Calu3 (cell line): ENCODE measurements at places on chromosomes 6 and 20. TPM values are rescaled to one million over a fixed set of nuclear protein-coding genes. Genes with fewer than 3 reads are reported as not detected.

GRCh38 chr6:46653439-46654195 lies 842 bp downstream of the SLC25A27 start:
- no peak for DNase-seq

GRCh38 chr6:35213824-35214756 lies at the start of gene SCUBE3:
Gene SCUBE3 (plus strand): TSS chr6:35213956. CDS start chr6:35214419, 463 bp downstream.
- peak; percentile 51 for DNase-seq

- DNase-seq = no peak
Observed at GRCh38 chr20:51424270-51425117, 118.0 kb downstream of the NFATC2 start.

- no peak for DNase-seq
Observed at GRCh38 chr6:148829415-148830101, 82.7 kb downstream of the UST start.

GRCh38 chr6:73565767-73566485 lies 45.1 kb upstream of the EEF1A1 start:
- no peak for DNase-seq

DNA sequence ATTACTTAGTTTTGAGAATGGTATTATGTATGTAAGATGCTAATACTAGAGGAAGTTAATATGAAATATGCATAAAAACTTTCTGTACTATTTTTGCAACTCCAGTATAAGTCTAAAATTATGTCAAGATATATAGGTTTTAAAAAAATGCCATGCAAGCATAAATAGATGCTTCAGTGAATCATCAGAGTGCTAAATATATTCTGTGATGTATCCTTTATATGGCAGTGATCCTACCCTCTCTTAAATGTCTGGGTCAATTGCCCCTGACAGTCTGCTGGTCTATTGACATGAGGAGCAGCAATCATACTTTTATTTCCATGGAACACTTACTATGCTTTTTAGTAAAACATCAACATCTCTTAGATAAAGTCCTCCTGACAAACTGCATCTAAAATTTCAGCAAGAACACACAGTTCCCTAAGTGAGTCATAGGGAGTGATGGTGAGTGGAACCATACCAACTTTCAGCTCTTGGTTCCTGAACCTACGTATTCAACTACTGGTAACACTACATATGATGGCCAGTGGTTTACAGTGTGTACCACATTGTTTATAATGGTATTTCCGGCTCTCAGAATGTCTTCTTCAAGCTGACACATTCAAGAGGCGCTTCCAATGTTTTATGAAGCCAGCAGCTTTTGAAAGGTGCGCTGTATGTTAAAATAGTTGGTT lies 928.7 kb upstream of the GJE1 start:
- DNase-seq = no peak

The GFRAL gene
- not detected in 2 replicates for total RNA-seq

DNA sequence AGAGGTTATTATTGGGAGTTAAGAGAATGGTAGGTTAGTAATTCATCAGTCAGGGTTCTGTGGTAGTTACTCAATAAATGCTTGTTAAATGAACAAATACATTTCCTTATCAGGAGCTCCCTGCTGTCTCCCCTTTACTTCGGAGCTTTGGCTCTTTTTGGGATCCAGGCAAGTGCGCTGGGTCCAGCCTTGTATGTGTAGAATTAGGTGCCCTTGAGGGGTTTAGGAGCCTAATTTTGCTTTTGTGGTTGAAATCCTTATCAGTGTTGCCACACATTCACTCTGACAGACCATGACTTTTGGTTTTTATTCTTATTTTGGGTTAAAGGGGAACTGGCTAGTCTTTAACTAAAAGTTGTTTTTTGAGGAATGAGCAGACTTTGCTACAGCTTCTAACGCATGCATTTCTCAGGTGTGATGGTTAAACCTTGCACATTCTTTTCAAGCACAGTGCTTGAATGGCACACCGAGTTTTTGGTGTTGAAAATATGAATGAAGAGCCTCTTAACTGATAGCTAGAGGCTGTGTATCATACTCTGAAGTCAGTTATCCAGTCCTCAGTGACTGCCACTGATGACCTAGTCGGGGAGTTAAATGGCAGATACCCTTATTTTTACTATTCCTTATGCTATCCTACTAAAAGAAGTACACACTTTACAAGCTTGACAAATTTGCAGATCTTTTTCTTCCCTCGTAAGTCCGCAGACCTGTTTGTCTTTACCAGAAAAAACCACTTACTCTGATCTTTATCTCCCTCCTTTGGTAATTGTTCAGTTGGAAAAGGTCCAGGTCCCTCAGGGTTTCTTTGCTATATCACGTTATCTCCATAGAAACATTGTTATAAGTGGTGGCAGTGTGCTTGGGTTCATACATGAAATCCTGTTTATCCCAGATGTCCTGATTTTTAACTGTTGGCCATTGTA lies 50.7 kb upstream of the PLCG1 start:
- DNase-seq = no peak

The SEL1L2 gene
- total RNA-seq = not detected in 2 replicates

DNA sequence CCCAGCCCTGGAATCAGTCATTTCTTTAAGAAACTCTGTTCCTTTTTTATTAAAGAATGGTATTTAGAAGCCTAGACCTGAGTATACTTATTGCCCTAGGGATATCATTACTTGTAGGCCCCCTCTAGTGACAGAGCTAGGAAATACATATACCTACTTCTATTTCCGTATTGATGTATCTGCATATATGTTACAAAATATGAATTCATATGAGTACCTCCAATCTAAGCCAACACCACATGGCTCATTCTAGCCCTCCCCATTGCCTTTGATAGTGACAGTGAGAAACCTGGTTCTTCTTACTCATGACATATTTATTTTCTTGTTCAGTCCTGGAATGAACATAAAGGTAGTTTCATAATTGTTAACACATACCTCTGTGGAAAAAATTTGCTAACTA lies 137.2 kb downstream of the FARS2 start:
- DNase-seq = no peak

- DNase-seq = no peak
Observed at GRCh38 chr6:84805145-84805544, 40.7 kb upstream of the TBX18 start.

- no peak for DNase-seq
Observed at GRCh38 chr6:166267526-166267925, 40.7 kb downstream of the PRR18 start.

The RAET1E gene
- 0.22 TPM in 1 of 2 replicates, not detected in the other for total RNA-seq

GRCh38 chr6:42021847-42022754 lies 28.2 kb upstream of the TAF8 start:
- DNase-seq = no peak

DNA sequence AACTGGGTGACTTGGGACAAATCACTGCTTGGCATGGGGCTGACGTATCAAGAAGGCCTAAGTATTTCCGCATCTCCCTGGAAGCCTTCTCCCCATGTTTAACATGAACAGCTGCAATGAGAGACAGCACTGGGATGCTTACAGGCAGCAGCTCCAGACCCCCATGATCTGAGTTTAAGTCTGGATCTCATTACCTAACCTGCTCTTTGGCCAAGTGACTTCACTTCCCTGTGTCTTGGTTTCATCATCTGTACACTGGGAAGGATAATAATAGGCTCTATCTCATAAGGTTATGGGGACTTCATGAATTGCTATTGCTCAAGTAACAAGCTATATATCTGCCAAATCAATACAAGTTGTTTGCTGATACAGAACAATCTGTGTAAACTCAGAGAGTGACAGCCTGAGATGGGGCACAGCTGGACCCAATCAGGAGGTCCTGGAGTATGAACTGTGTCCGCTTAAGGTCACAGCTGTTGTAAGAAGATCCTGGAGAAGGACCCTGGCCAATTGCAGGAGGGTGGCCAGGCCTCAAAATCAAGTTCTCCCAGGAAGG lies 56.0 kb downstream of the TGM2 start:
- no peak for DNase-seq

DNA sequence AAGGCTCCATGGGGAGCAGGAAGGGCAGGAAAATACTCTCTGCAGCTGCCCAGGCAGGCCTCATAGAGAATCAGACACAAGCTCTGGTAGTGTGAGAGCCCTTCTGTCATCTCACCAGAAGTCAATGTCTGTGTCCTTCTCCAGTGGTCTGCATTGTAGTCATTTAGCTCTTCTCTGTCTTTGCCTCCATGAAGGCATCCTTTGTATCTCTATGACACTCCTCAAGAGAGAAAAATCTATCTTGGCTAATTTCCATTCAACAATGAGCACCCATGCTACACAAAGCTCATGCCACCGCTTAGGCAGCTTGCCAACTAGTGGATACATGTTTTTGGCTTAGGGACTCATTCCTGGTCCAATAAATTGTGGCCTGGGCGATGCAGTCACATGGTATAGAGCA lies 92.1 kb downstream of the RNF217 start:
- DNase-seq = no peak

DNA sequence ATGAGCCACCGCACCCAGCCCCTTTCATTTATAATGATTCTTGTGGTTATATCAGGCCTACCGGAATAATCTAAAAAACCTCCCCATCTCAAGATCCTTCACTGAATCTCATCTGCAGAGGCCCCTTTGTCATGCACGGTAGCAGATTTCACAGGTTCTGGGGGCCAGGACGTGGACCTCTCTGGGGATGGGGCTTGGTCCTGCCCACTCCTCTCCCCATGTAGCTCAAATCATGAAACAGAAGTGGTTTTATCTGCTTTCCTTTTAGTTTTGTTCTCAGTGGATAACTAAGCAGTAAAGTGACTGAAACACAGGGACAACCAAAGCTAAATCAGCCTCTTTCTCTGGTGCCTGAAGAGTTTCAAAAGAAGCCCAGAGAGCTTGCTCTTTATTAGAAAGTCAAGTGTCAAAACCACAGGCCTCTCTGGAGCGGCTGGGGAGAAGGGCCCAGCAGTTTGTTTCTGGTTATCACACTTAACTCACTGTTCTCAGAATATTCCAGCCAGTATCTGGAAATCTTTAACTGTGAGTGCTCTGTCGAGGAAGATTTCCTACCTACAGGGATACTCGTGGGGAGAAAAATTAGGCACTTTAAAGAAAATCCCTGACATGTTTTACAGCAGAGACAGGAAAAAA lies 60.6 kb upstream of the FAM184A start:
- no peak for DNase-seq

The PSORS1C1 gene
- 9.4 and 11.0 TPM in 2 replicates for total RNA-seq

- peak; percentile 41 for DNase-seq
Observed at GRCh38 chr20:39874049-39874893, 814.8 kb downstream of the MAFB start.

GRCh38 chr6:33410050-33410710 lies 634 bp upstream of the PHF1 start:
- DNase-seq = peak; percentile 100

- DNase-seq = no peak
Observed at GRCh38 chr6:142361779-142362750, 60.3 kb downstream of the ADGRG6 start.

The TRIM15 gene
- total RNA-seq = 11.8 and 13.5 TPM in 2 replicates

- DNase-seq = no peak
Observed at GRCh38 chr20:50094522-50094921, 18.4 kb downstream of the UBE2V1 start.

DNA sequence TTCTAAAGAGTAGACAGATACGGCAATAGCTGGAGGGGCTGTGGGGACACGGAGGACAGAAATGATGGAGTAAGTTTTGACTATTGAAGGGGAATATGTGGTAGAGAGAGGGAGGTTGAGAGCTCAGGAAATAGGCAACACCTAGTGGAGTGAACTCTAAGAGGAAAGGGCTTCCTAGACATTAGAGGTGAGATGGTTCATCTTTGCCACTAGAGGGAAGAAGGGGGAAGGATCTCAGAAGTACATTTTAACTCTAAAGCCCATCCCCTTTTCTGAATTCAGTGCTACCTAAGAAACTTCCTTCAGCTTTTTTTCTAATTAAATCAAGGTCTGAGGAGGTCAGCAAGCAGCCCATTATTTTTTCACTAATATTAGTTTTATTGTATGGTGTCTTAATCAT lies 689.4 kb upstream of the MAP3K7 start:
- no peak for DNase-seq

DNA sequence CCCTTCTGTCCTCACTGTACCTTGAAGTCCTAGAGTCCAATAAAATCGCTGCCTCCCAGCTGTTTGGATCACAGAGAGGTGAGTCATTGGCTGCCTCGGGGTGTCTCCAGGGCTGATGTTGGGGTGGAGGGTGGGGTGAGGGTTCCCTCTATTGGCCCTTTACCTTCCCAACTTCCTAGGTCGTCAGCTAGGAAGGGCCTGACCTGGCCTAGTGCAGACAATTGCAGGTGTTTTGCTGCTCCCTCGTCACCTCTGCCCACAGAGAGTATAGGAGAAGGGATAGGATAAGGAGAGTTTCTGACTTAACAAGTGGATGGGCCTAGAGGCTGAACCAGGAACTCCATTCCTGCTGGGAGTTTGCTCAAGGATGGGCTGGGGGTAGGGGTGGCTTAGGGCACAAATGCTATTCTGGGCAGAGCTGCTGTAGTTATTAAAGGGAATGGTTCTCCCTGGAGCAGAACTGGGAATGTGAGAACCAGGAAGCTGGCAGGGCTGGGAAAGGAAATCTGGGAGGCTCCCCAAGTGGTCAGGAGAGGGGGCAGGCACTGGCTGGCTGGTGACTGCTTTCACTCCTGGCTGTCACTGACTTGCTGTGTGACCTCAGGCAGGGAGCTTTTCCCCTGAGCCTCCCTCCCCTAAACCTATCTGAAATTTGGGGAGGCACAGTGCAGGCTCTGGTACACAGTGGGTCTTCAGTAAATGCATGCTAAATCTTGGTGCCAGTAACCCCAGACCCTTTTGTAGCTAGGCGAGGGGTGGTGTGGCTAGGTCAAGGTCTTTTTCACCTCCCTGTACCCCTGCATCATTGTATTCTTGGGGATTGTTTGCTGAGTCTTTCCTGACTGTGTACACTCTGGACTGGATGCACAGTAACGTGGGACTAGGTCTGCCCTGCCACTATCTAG lies 1.5 kb downstream of the TP53INP2 start:
- DNase-seq = peak; percentile 48

DNA sequence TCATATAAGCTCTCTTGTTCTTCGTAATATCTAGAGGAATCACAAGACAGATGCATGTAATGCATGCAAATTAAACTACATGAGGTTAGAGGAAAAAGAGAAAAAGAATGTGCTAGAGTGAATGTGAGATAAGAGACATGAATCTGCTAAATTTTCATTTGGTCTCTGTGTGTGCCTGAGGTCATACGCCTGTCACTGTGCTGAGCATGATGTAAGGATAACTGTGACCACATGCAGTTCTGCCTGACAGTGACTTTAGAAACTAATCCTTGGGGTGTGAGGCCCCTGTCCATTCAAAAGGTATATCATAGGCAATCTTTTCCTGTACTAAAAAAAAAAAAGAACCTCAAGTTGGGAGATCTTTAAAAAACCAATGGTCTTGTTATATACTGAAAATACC lies 70.6 kb downstream of the SHPRH start:
- DNase-seq = no peak

DNA sequence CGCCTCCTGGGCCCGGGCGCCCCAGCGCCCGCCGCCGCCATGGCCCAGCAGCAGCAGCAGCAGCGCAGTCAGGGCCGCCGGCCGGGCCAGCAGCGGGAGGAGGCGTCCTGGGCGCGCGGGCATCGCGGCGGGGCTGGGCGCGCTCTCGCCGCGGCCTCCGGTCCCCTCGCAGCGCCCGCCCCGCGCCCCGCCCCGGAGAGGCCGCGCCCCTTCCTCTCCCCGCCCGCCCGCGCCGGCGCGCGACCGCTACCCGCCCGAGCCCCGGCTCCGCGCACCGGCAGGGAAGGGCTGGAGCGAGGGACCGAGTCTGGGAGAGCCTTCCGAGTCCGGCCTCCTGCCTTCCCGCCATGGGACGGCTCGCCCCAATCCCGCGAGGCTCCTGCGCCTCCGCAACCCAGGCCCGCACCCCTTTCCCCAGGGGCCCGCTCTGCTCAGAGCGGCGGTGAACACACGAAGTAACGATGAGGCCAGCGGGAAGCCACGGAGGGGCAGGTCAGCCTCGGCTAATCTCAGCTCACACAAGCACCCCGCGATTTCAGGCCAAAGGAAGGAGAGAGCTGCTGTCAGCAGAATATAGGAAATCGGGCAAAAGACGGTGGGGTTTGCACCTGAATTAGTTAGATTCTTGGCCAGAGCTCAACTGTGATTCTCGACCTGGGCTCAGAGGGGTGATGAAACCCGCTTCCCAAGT lies at the start of gene TXNDC5:
Gene TXNDC5 (minus strand): TSS at position 135 of the 691 bp plus-strand sequence. CDS start 12 bp downstream, at position 123.
- DNase-seq = peak; percentile 76

The PAX1 gene
- total RNA-seq = not detected in 2 replicates
